ENCODE measurements at places on chromosomes 11 and 22.

GRCh38 chr22:35442471-35442870 lies 42.5 kb downstream of the MCM5 start:
- DNase-seq = no peak

DNA sequence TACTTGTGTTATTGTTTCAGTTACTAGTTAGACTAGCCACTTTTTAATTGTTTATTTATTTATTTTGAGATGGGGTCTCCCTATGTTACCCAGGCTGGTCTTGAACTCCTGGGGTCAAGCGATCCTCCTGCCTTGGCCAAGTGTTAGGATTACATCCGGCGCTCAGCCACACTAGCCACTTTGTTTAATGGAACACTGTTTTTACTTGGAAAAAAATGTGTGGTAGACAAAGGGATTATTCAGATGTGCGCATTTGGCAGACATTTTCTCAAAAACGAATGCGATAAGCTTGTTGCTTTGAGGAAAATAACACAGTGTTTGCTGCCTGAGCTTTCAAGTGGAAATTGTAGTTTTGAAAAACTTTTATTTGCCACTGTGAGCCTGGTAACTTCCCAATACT lies 51.0 kb downstream of the CTNND1 start:
- no peak for DNase-seq

- no peak for DNase-seq
Measured at GRCh38 chr11:22491555-22492225, 133.9 kb downstream of the FANCF start.

GRCh38 chr22:48431536-48432315 lies 1395.9 kb downstream of the BRD1 start:
- no peak for DNase-seq

GRCh38 chr11:1912289-1912878 lies 7.1 kb upstream of the TNNT3 start:
- no peak for DNase-seq

DNA sequence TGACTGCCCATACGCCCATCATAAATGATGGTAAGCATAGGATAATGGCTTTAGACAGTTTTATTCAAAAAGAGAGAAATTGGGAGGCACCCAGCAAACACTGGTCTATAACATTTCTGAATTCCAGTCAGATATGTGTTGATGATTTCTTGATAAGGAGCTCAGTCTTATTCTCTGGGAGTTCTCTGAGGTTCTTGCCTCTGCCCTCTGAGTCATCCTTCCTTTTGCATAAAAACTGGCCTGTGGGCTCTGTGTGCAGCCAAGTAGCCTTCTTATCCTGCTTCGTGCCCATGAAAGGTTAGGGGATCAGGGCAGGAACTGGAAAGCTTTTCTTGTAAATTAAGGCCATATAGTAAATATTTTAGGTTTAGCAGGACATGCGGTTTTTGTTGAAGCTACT lies 48.9 kb downstream of the FAR1 start:
- DNase-seq = no peak

DNA sequence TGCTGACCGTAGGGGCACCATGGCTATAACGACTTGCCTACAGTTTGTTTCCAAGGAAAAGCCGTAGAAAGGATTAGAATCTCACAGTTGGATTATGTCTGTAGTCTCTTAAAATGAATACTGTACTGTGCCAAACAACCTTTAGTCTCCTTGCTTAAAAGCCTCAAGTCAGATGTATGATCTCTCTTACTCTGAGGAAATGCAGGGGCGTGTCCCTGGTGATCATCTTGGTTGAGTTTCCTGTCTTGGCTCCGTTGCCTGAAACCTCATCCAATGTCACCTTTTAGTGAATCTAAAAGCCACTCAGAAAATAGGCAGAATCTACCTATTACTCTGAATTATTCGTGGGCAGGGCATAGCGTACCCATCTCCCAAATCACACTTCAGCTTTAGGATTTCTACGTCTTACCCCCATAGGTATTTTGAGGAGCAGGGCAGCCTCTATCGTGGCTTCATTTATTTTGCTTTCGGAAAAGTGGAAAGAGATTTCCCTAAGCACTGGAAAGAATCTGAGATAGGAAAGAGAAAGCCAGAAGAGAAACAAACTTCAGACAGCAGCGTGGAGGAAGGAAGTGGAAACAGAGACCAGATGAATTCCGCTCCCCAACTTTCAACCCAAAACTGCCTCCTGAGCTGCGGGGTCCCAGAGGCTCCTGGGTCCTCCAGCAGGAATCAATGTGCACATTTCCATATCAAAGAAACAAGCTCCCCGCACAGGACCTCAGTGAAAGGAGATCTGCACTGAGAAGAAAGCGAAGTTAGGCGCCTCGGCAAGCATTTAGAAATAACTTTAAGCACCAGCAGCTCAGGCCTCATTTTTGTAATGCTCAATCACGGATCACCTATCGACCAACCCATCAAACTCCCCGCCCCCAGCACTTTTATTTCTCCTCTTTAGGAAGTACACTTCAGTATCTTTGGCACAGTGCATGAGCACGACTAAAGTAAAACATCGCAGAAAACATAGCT lies 245.8 kb downstream of the ETS1 start:
- no peak for DNase-seq
